Pancreas (tissue), 10 donors: ENCODE measurements at places on chromosomes 5 and 9.
A peak's percentile ranks its signal among the peaks of the same experiment; 100 is the strongest.

- no peaks in the 10 kb centered on the region for H3K27me3 ChIP-seq
- H3K27ac ChIP-seq, result no peak overlapping the region
- DNase-seq, result peak; percentile 69
- H3K4me1 ChIP-seq, result no peaks in the 10 kb centered on the region
- H3K36me3 ChIP-seq, result no peaks in the 10 kb centered on the region
Measured at GRCh38 chr9:95494416-95495371, 22.1 kb downstream of the PTCH1 start.

GRCh38 chr9:129139993-129140396 lies 28.8 kb downstream of the PTPA start:
- H3K4me3 ChIP-seq, result peak overlapping the region; percentile 48
- H3K36me3 ChIP-seq, result peaks cover 5% of the 10 kb centered on the region
- peaks cover 25% of the 10 kb centered on the region for H3K4me1 ChIP-seq
- H3K27me3 ChIP-seq, result no peaks in the 10 kb centered on the region
- DNase-seq, result peak; percentile 84

DNA sequence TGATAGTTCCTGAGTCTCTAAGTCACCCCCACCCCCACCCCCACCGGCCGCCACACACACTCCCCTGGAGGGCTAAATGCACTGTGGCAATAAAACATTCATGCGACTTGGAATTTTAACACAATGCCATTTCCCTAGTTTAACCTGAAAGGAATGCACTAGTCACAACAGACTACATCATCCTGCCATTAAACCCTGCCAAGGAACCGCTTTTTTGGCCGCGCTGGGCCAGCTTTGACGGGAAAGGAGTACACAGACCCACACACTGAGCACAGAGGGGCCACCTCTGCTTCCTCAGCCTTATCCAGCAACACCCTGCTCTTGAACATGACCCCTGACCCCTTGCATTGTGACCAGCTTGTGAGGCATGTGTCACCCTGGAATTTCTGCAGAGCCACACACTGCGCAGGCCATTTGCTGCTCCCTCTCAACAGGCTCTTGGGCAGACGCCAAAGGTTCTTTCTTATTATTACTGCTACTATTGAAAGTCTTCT lies 165.3 kb downstream of the BNC2 start:
- DNase-seq, result peak; percentile 47
- no peak overlapping the region for H3K4me3 ChIP-seq
- peak overlapping the region; percentile 70 for H3K27ac ChIP-seq

- no peak overlapping the region for H3K27ac ChIP-seq
- no peaks in the 10 kb centered on the region for H3K4me1 ChIP-seq
- no peak for DNase-seq
- peaks cover 9% of the 10 kb centered on the region for H3K36me3 ChIP-seq
Measured at GRCh38 chr9:125317704-125318103, 56.1 kb downstream of the GAPVD1 start.

GRCh38 chr5:120017513-120017912 lies 388.2 kb downstream of the FAM170A start:
- H3K4me3 ChIP-seq, result no peak overlapping the region
- H3K36me3 ChIP-seq, result no peaks in the 10 kb centered on the region
- no peak for DNase-seq
- H3K27me3 ChIP-seq, result no peaks in the 10 kb centered on the region
- H3K27ac ChIP-seq, result no peak overlapping the region

- H3K4me1 ChIP-seq, result peaks cover 5% of the 10 kb centered on the region
- DNase-seq, result no peak
- H3K27me3 ChIP-seq, result no peaks in the 10 kb centered on the region
- no peak overlapping the region for H3K4me3 ChIP-seq
Measured at GRCh38 chr5:160371294-160371693, 868 bp upstream of the C1QTNF2 start.

DNA sequence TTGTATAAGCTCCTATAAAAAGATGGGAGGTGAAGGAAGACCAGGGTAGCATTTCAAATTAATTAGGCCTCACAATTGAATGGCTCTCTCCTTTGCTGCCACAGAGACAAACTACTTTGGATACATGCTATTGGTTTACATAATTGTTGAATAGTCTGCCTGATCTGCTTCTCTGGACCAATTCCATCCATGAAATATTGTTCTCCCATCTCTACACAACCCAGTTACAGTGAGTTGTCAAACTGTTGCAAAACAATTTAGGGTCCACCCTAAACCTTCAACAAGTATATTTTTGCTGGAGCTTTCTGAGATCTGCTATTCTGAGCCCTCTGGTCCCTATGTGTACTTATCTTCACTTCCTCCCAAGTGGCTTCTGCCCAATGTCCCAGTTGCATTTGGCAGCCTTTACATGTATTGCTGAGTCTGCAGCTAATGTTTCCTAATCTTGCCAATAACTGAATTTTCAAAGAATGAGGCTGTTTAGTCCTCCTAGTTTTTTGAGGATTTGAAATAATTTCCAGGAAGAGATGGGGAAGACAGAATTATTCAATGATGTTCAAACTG lies 38.9 kb downstream of the AGTPBP1 start:
- no peak overlapping the region for H3K4me3 ChIP-seq
- no peak for DNase-seq

GRCh38 chr9:93397661-93398373 lies 53.7 kb upstream of the FAM120A start:
- H3K27me3 ChIP-seq, result no peaks in the 10 kb centered on the region
- no peak overlapping the region for H3K4me3 ChIP-seq
- H3K27ac ChIP-seq, result no peak overlapping the region
- H3K4me1 ChIP-seq, result no peaks in the 10 kb centered on the region

DNA sequence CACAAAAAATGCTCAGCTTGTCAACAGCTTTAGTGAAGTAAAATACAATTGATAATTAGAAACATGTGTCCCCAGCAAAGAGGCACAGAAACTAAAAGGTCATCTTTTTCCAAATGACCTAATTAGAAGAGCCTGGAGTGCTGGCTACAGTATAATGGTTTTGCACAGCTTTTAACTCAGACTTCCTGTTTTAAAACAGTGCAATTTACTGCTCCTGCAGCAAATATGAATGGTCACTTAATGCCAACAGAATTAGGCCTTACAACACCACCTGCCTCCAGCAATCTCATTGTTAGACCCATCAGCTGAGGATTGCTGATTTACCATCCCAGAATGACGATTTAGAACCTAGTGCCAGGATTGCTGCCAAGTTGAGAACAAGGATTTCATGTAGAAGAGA lies 239.3 kb downstream of the CETN3 start:
- H3K27me3 ChIP-seq, result no peaks in the 10 kb centered on the region
- H3K4me1 ChIP-seq, result no peaks in the 10 kb centered on the region
- H3K27ac ChIP-seq, result no peak overlapping the region
- H3K4me3 ChIP-seq, result no peak overlapping the region

- no peak overlapping the region for H3K4me3 ChIP-seq
- H3K4me1 ChIP-seq, result peaks cover 5% of the 10 kb centered on the region
- no peaks in the 10 kb centered on the region for H3K36me3 ChIP-seq
- H3K27ac ChIP-seq, result no peak overlapping the region
- no peaks in the 10 kb centered on the region for H3K27me3 ChIP-seq
Measured at GRCh38 chr5:78574731-78575161, 73.8 kb downstream of the LHFPL2 start.

- no peaks in the 10 kb centered on the region for H3K4me1 ChIP-seq
- DNase-seq, result no peak
- no peaks in the 10 kb centered on the region for H3K36me3 ChIP-seq
- H3K27ac ChIP-seq, result no peak overlapping the region
- no peak overlapping the region for H3K4me3 ChIP-seq
- no peaks in the 10 kb centered on the region for H3K27me3 ChIP-seq
Measured at GRCh38 chr9:23153058-23153457, 673.0 kb downstream of the ELAVL2 start.

GRCh38 chr5:139870677-139871076 lies 75.1 kb downstream of the PSD2 start:
- no peaks in the 10 kb centered on the region for H3K4me1 ChIP-seq
- no peak overlapping the region for H3K4me3 ChIP-seq
- H3K27ac ChIP-seq, result no peak overlapping the region
- no peak for DNase-seq

- no peaks in the 10 kb centered on the region for H3K4me1 ChIP-seq
- H3K27me3 ChIP-seq, result no peaks in the 10 kb centered on the region
- H3K27ac ChIP-seq, result no peak overlapping the region
- H3K4me3 ChIP-seq, result no peak overlapping the region
- DNase-seq, result no peak
Measured at GRCh38 chr5:83973925-83974815, 253.5 kb upstream of the HAPLN1 start.

- H3K27me3 ChIP-seq, result no peaks in the 10 kb centered on the region
- H3K27ac ChIP-seq, result no peak overlapping the region
- DNase-seq, result no peak
Measured at GRCh38 chr5:491119-491855, 33.0 kb downstream of the SLC9A3 start.

GRCh38 chr5:95870105-95870672 lies 47.7 kb upstream of the GLRX start:
- H3K27me3 ChIP-seq, result no peaks in the 10 kb centered on the region
- H3K27ac ChIP-seq, result peak overlapping the region; percentile 2
- no peak overlapping the region for H3K4me3 ChIP-seq
- H3K4me1 ChIP-seq, result no peaks in the 10 kb centered on the region
- H3K36me3 ChIP-seq, result no peaks in the 10 kb centered on the region

DNA sequence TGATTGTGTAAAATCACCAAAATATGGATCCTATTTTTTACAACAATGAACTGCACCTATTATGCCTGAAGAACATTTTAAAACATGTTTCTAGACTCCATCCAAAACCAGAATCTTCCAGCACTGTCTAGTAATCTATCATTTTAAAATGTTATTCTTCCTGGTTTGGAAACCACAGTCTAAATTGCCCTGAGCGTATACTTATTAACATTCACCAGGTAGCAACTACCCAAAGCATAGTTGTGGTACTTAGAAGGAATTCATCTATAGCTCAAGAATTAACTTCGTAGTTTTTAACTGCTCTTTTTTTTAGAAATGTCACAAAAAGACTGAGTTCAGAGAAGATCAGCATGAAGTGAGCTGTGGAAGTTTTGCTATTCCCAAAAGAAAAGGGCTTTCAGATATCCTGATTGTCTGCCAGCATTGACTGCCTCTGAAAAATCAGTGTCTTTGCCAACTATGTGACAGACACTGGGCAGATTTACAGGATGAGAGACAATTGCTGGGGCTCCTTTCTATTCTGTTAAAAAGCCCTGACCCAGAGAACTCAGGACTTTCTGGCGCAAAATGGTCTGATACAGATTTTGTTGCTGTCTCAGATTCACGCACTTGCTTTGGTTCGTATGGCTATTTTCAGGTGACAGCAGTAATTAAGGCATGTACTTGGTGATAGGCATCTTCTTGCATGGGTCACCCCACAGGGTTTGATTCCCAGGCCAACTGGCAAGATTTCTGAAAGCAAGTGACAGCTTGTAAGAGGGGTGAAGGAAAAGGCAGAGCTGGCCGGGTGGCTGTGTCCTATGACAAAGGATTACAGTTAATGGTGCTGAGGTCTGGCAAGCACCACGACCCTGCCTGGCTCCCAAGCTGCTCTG lies 152.5 kb upstream of the RAI14 start:
- no peaks in the 10 kb centered on the region for H3K36me3 ChIP-seq
- H3K27ac ChIP-seq, result peak overlapping the region; percentile 28
- peaks cover 5% of the 10 kb centered on the region for H3K4me1 ChIP-seq
- no peak for DNase-seq
- H3K27me3 ChIP-seq, result no peaks in the 10 kb centered on the region
- no peak overlapping the region for H3K4me3 ChIP-seq

DNA sequence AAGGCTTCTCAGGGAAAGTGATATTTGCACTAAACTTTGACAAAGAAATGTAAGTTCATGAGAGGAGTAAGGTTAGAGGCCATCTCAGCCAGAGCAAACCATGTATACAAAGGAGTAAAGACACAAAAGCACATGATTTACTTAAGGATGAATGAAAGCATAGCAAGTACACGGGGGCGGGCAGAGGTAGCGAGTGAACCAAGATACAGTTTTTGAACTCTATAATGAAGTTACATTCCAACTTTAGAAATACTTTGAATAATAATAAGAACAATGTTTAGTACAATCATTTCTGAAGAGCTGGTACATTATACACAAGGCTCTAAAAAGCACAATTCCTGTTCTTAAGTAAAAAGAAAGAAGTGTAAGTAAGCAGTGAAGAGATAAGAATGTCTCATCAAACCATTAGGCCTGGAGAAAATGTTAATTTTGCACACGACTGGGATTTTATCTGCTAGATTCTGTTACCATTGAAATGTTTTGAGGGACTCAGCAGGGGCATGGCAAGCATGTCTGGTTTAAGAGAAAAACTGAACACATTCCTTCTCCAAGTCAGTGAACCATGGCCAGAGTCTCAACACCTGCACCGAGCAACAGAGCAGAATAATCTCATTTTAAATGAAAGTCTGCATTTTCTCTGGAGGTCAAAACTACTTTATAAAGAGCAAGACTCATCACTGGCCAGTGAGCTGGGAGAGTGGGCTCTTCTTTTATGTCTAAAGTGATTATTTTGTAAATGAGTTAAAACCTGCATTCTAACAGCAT lies 147.6 kb upstream of the TRPM3 start:
- no peak for DNase-seq
- no peaks in the 10 kb centered on the region for H3K36me3 ChIP-seq
- H3K27me3 ChIP-seq, result no peaks in the 10 kb centered on the region
- no peak overlapping the region for H3K27ac ChIP-seq
- H3K4me3 ChIP-seq, result no peak overlapping the region

GRCh38 chr9:134294153-134295071 lies 31.8 kb upstream of the RXRA start:
- H3K27me3 ChIP-seq, result no peaks in the 10 kb centered on the region
- no peak overlapping the region for H3K4me3 ChIP-seq
- no peak for DNase-seq
- no peaks in the 10 kb centered on the region for H3K4me1 ChIP-seq
- no peak overlapping the region for H3K27ac ChIP-seq
- H3K36me3 ChIP-seq, result no peaks in the 10 kb centered on the region

DNA sequence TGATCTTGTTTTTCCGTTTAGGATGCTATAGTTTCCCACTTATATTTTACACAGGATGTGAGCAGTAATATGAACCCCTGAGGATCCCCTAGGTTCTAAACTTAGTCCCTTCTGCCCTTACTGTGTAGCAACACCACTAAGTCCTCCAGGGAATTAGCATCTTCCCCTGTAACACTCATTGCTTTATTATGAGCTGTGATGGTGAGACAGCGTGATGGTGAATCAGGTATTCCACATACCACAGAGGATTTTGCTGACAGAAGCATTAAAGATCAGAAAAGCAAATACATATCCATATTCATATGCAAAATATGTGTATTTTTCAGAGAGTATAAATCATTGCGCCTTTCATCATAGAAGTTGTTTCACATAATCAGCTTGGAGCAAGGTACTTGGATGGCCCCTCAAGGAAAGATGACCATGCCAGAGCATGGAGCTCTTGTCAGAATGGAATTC lies 317.0 kb downstream of the ICE1 start:
- H3K27ac ChIP-seq, result no peak overlapping the region
- H3K36me3 ChIP-seq, result no peaks in the 10 kb centered on the region
- H3K4me3 ChIP-seq, result no peak overlapping the region
- DNase-seq, result no peak
- H3K27me3 ChIP-seq, result peaks cover 4% of the 10 kb centered on the region

GRCh38 chr9:106482733-106483132 lies 380.2 kb upstream of the ZNF462 start:
- H3K4me3 ChIP-seq, result no peak overlapping the region
- H3K36me3 ChIP-seq, result no peaks in the 10 kb centered on the region
- no peaks in the 10 kb centered on the region for H3K27me3 ChIP-seq
- no peak overlapping the region for H3K27ac ChIP-seq

- no peaks in the 10 kb centered on the region for H3K4me1 ChIP-seq
- no peak for DNase-seq
- no peak overlapping the region for H3K27ac ChIP-seq
- H3K4me3 ChIP-seq, result no peak overlapping the region
- no peaks in the 10 kb centered on the region for H3K36me3 ChIP-seq
Measured at GRCh38 chr5:133317558-133317957, 265.7 kb downstream of the HSPA4 start.

GRCh38 chr5:132850066-132850465 lies 16.2 kb downstream of the GDF9 start:
- H3K27ac ChIP-seq, result no peak overlapping the region
- peaks cover 20% of the 10 kb centered on the region for H3K4me1 ChIP-seq
- no peak overlapping the region for H3K4me3 ChIP-seq
- no peaks in the 10 kb centered on the region for H3K27me3 ChIP-seq
- H3K36me3 ChIP-seq, result no peaks in the 10 kb centered on the region
